HT-29 (cell line): ENCODE measurements at places on chromosomes 7 and 10. TPM values are rescaled to one million over a fixed set of nuclear protein-coding genes. Genes with fewer than 3 reads are reported as not detected.

The KLLN gene
- 0.28 and 0.42 TPM in 2 replicates for total RNA-seq

The RBP3 gene
- total RNA-seq: 0.20 TPM in 1 of 2 replicates, not detected in the other

The OR2A5 gene
- total RNA-seq: not detected in 2 replicates

The STEAP4 gene
- 2.6 and 4.2 TPM in 2 replicates for total RNA-seq

The CFAP46 gene
- total RNA-seq: not detected in 2 replicates

The MMD2 gene
- total RNA-seq: not detected in 2 replicates

The CCDC172 gene
- total RNA-seq: not detected in 2 replicates

The MPP7 gene
- 2.2 and 4.5 TPM in 2 replicates for total RNA-seq

The IDI2 gene
- total RNA-seq: not detected in 2 replicates

The OR9A2 gene
- 0.29 TPM in 1 of 2 replicates, not detected in the other for total RNA-seq

The NRBF2 gene
- total RNA-seq: 5.2 and 9.4 TPM in 2 replicates

The METTL27 gene
- 7.3 and 9.8 TPM in 2 replicates for total RNA-seq

The AEBP1 gene
- not detected in 2 replicates for total RNA-seq

The NCF1 gene
- total RNA-seq: not detected in 2 replicates

The CCL24 gene
- not detected in 2 replicates for total RNA-seq

The MEIG1 gene
- not detected in 2 replicates for total RNA-seq

The BLOC1S2 gene
- total RNA-seq: 24.5 and 37.6 TPM in 2 replicates

The MNX1 gene
- 21.9 and 34.5 TPM in 2 replicates for total RNA-seq

The ANKRD2 gene
- total RNA-seq: 0.23 TPM in 1 of 2 replicates, not detected in the other

The KCNMA1 gene
- 0.08 TPM in 1 of 2 replicates, not detected in the other for total RNA-seq

The SPRN gene
- total RNA-seq: not detected in 2 replicates

The MKI67 gene
- total RNA-seq: 49.8 and 66.9 TPM in 2 replicates

The SPDYE18 gene
- not detected in 2 replicates for total RNA-seq

The LEP gene
- not detected in 2 replicates for total RNA-seq

The ACTR3C gene
- total RNA-seq: 37.7 and 45.9 TPM in 2 replicates

The FGFR2 gene
- total RNA-seq: 29.2 and 31.9 TPM in 2 replicates

The ANXA8 gene
- not detected in 2 replicates for total RNA-seq

The MACROH2A2 gene
- total RNA-seq: not detected in 2 replicates

The ODAD2 gene
- total RNA-seq: not detected in 2 replicates

The OPN1SW gene
- not detected in 2 replicates for total RNA-seq

The ZNF282 gene
- 47.4 and 72.1 TPM in 2 replicates for total RNA-seq

The EN2 gene
- total RNA-seq: not detected in 2 replicates

The GHRHR gene
- not detected in 2 replicates for total RNA-seq

The PRPS1L1 gene
- total RNA-seq: not detected in 2 replicates

The GJD4 gene
- not detected in 2 replicates for total RNA-seq

The SPDYE6 gene
- total RNA-seq: not detected in 2 replicates

The FUOM gene
- total RNA-seq: 59.7 and 60.8 TPM in 2 replicates

The C10orf62 gene
- not detected in 2 replicates for total RNA-seq

The BEND7 gene
- 0.13 and 0.31 TPM in 2 replicates for total RNA-seq

The ZP3 gene
- 12.7 and 16.4 TPM in 2 replicates for total RNA-seq

The GOT1 gene
- total RNA-seq: 34.7 and 38.5 TPM in 2 replicates

The IFIT1B gene
- total RNA-seq: not detected in 2 replicates

The CCDC7 gene
- total RNA-seq: 0.31 and 1.3 TPM in 2 replicates

The GBX1 gene
- total RNA-seq: not detected in 2 replicates

The GNAT3 gene
- not detected in 2 replicates for total RNA-seq

The IDI1 gene
- total RNA-seq: 66.9 and 70.7 TPM in 2 replicates

The RSPH10B2 gene
- 0.08 TPM in 1 of 2 replicates, not detected in the other for total RNA-seq

The LBX1 gene
- total RNA-seq: not detected in 2 replicates

The SLC13A4 gene
- total RNA-seq: not detected in 2 replicates

The TRPV6 gene
- 0.55 and 0.56 TPM in 2 replicates for total RNA-seq

The LIPN gene
- not detected in 2 replicates for total RNA-seq

The PRKCQ gene
- 0.03 and 0.21 TPM in 2 replicates for total RNA-seq

The RAMP3 gene
- total RNA-seq: not detected in 2 replicates

The MBLAC1 gene
- total RNA-seq: 1.3 and 2.9 TPM in 2 replicates

The TFR2 gene
- total RNA-seq: 1.2 and 1.7 TPM in 2 replicates

The GNGT1 gene
- total RNA-seq: not detected in 2 replicates

The OR2A1 gene
- total RNA-seq: not detected in 2 replicates
